Neural cell (in vitro differentiated cells): ENCODE measurements at places on chromosomes 12 and 14. TPM values are rescaled to one million over a fixed set of nuclear protein-coding genes. Genes with fewer than 3 reads are reported as not detected.

CLEC4D gene
- polyA plus RNA-seq = not detected in 2 replicates

RNASE3 gene
- not detected in 2 replicates for polyA plus RNA-seq

ITPR2 gene
- 0.34 and 2.0 TPM in 2 replicates for polyA plus RNA-seq

TAS2R8 gene
- 0.59 and 1.6 TPM in 2 replicates for polyA plus RNA-seq

SP1 gene
- polyA plus RNA-seq = 7.3 and 9.9 TPM in 2 replicates

KRT81 gene
- not detected in 2 replicates for polyA plus RNA-seq

NKX2-1 gene
- 1.5 and 5.0 TPM in 2 replicates for polyA plus RNA-seq

FLVCR2 gene
- polyA plus RNA-seq = not detected in 2 replicates

SPRYD3 gene
- 20.8 and 21.0 TPM in 2 replicates for polyA plus RNA-seq

AQP6 gene
- polyA plus RNA-seq = not detected in 2 replicates

CACNA1C gene
- polyA plus RNA-seq = 9.7 and 10.0 TPM in 2 replicates
